ENCODE measurements at places on chromosomes 11 and 22. TPM values are rescaled to one million over a fixed set of nuclear protein-coding genes. Genes with fewer than 3 reads are reported as not detected.

Gene NAV2
- 20.5 TPM for total RNA-seq

Gene SLC22A9
- total RNA-seq: not detected

Gene HOATZ
- not detected for total RNA-seq

Gene SLC22A25
- total RNA-seq: not detected
